ENCODE measurements at places on chromosomes 1 and 21. TPM values are rescaled to one million over a fixed set of nuclear protein-coding genes. Genes with fewer than 3 reads are reported as not detected.

Gene CAMK1G
- total RNA-seq, result not detected

Gene DSTYK
- 11.3 TPM for total RNA-seq

Gene MSH4
- total RNA-seq, result 0.46 TPM

Gene EVA1C
- 2.2 TPM for total RNA-seq

Gene JAM2
- total RNA-seq, result 0.48 TPM

Gene KRTAP15-1
- not detected for total RNA-seq

Gene GJB4
- total RNA-seq, result not detected

Gene CNN3
- total RNA-seq, result 11.7 TPM

Data from naive thymus-derived CD4-positive, alpha-beta T cell (primary cell).